Effector CD4-positive, alpha-beta T cell (primary cell): ENCODE measurements at places on chromosomes 7 and 10.

- no peak for DNase-seq
These were observed 183.6 kb downstream of the PLXNA4 start for GRCh38 chr7:132392713-132393112.

DNA sequence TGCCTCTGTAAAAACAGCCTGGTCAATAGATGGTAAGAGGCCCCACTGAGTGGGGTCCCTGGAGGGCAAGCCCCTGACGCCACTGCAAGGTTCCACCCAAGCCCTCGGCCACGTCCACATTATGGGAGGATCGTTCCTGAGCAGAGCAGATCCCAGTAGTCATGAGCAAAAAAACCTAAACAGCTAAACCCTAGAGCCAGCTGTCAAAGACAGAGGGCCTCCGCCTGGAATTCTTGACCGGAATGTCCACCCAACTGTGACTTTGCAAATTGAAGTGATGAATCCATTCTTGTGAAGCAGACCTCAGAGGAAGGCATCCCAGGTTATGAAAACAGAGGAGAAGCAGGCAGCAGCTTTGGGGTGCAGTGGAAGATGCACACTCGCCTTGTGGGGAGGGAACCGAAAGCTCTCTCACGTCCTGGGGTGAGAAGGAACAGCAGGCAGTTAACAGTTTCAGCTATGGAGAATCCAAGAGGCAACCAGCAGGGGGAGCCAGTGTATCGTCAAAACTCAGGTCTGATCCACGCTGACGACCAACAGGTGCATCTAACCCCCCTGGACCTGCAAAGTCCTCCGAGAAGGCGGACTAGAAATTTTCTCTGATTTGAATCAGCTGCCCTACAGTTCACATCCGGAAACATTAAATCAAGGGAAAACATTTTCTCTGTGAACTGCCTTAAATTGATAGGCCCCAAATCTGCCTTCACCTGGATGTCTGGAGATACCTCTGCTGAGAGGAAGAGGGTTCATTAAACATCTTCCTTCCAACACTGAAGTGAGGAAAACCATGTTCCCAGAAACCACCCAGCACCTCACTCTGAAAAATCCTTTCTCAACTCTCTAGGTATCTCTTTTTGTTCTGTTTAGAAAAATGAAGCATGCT lies 139.1 kb upstream of the PFKP start:
- DNase-seq = peak; percentile 27

- no peak for DNase-seq
These were observed 308.0 kb upstream of the KCND2 start for GRCh38 chr7:119964788-119965542.

GRCh38 chr10:69897432-69897831 lies 95.7 kb downstream of the COL13A1 start:
- DNase-seq = no peak

DNA sequence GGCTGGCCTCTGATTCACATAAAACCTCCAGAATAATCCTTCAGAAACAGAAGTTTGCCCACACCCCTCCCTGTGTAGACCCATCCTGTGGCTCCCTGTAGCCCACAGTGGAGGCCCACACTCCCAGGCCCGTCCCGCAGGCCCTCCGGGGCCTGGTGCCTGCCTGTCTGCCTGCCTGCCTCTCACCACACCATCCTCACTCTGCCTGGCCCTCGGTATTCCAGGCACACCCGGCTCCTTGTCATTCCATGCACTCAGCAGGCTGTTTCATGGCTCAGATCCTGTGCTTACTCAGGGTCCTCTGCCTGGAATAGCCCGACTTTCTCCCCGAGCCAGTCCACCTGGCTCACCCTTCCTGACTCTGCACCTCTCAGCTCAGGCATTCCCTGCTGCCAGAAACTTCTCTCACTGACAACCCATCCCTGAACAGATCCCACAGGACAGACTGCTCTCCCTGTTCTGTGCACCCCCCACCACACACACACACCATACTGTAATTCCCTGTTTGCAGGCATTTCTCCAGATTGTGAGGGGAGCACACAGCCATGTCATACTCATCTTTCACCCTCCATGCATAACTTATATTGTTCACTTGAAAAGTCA lies 498.0 kb upstream of the ZMIZ1 start:
- no peak for DNase-seq
